ENCODE measurements at places on chromosomes 16 and 17.

- no peak for DNase-seq
Measured at GRCh38 chr16:70526403-70526802, 2.8 kb downstream of the SF3B3 start.

GRCh38 chr16:49811644-49812334 lies 44.1 kb downstream of the ZNF423 start:
- no peak for DNase-seq

DNA sequence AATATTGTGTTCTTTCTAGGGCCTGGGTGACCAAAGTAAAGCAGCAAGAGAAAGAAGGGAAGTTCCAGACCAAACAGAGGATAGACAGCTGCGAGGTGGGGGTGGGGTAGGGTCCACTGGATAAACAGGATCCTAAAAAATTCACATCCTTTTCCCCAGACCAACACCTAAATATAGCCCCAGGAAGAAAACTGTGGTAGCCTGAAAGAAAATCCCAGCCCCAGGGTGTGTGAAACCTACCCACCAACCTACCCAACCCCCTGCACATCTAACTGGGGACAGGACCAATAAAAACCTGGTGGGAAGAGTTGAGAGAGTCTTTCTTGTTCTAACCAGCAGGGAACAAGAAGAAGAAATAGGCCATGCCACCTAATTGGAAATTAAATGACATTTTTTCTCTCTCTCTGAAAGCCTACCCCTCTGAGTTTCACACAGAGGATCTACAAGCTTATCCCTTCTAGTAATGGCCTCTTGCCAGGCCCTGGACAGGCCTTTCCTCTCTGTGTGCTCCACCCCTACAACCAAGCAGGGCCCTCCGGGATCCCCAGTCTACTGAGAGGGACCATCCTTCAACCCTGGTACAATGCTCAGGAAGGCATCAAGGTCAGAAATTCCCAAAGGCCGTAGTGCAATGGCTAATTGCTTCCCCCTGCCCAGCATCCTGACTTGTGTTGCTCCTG lies 12.0 kb downstream of the MYO18A start:
- DNase-seq, result no peak

- peak; percentile 59 for DNase-seq
Measured at GRCh38 chr17:65334406-65334805, 197.2 kb downstream of the RGS9 start.

DNA sequence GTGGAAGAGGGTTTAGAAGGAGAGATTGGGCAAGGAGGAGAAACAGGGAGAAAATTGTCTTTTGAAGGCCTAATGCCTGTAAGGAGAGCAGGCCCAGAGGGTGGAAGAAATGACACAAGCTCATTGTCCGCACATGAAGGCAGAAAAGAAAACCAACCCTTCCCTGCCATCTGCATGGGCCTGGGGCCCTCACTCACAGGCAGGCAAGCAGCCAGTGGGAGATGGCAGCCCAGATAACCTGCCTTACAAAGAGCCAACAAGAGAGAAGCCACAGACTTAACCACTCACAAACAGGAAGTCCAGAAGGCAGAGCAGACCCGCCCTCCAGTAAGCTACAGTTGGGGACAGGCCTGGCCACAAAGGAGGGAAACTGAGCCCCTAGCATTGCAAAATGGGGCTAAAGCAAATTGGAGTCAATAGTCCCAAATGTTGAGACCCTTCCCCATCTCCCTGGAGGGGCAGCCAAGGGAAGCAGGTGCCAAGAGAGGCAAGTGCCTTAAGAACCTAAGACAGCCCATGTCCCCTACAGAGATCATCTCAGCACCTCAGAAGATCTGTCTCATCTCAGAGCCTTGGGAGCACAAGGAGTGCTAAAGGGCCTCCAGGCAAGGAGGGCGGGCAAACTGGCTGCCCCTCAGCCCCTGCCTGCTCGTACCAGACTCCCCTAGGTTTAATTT lies 7.3 kb upstream of the TSPOAP1 start:
- DNase-seq, result no peak

DNA sequence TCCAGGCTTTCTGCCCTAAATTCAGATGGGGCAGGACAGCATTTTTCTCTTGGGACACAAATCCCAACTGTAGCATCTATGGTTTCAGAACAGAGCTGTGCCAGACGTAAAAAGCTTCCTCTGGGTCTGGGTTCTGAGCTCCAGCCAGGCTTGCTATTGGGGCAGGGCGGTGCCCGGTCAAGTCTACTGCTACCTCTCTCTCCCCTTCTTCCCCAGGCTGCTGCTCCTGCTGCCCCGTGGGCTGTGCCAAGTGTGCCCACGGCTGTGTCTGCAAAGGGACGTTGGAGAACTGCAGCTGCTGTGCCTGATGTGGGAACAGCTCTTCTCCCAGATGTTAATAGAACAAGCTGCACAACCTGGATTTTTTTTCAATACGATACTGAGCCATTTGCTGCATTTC lies 1.1 kb downstream of the MT1M start:
- DNase-seq, result no peak

DNA sequence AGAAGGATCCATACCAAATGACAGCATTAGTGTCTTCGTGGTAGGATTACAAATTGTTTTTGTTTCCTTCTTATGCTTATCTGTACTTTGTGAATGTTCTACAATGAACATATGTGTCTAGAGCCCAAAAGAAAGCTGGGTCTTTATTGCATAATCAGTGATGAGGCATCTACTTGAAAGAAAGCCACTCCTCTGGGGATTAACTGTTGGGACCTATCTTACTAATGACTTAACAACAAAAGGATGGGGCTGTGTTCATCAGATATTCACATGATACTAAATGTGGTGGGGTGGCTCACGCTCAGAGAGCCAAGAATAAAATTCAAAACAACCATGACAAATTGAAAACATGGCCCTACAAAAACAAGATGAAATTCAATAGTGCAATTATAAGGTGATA lies 160.2 kb downstream of the RGS9 start:
- DNase-seq, result no peak

DNA sequence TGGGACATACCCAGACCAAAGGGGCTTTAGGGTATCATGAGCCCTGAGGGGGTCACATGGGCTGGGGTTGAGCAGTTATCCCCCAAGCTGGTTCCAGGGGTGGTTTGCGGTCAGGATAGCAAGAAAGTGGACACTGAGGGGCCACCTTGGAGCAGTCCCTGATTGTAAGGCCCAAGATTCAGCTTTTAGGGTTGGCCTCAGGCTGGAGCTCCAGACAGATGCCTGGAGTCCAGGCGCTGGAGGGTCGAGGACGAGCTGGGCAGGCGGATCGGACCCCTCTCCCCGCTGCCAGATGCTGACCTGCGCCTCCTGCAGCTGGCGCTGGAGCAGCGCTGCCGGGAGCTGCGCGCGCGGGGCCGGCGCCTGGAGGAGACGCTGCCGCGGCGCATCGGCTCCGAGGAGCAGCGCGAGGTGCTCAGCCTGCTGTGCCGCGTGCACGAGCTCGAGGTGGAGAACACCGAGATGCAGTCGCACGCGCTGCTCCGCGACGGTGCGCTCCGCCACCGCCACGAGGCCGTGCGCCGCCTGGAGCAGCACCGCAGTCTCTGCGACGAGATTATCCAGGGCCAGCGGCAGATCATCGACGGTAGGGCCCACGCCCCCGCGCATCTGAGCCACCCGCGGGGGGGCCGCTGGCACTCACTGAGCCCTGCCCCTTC lies 10.0 kb downstream of the BTBD17 start:
- no peak for DNase-seq

DNA sequence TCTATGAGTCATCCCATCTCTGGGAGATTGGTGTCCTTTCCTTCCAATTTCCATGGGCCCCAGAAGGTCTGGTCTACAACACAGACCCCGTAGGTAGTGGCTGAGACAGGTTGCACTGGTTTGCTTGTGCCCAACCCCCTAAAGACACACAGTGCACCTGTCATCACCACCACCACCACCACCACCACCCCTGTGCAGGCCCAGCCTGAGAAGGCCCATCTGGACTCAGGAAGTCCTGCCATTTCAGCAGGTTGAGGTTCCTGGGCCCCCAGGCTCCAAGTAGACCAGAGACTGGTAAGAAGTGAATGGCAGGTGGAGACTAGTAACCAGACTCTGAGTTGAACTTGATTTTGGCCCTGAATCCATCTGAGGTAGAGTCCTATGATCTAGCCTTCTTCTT lies 25.9 kb upstream of the PHB1 start:
- DNase-seq, result no peak

DNA sequence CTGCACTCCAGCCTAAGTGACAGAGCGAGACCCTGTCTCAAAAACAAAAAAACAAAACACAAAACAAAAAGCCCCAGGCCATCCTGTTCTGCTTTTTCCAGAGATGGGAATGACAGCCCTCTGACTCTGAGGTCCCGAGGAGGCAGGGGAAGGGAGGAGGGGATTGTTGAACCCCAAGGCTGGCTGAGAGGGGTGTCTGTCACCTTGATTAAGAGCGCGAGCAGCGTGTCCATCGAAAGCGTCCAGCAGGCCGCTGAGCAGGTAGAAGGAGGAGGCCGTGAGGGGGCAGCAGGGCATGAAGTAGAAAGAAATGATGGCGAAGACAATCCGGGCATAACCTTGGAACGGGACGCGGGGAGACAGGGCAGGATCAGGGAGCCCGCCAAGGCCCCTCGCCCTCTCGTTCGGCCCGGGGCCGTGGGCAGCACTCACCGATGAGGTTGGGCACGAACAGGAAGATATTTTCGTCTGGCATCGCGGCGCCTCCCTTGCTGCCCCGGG lies 593 bp downstream of the CDIPT start:
- no peak for DNase-seq

GRCh38 chr17:19651451-19652238 lies 3.1 kb downstream of the ALDH3A2 start:
- DNase-seq, result no peak

DNA sequence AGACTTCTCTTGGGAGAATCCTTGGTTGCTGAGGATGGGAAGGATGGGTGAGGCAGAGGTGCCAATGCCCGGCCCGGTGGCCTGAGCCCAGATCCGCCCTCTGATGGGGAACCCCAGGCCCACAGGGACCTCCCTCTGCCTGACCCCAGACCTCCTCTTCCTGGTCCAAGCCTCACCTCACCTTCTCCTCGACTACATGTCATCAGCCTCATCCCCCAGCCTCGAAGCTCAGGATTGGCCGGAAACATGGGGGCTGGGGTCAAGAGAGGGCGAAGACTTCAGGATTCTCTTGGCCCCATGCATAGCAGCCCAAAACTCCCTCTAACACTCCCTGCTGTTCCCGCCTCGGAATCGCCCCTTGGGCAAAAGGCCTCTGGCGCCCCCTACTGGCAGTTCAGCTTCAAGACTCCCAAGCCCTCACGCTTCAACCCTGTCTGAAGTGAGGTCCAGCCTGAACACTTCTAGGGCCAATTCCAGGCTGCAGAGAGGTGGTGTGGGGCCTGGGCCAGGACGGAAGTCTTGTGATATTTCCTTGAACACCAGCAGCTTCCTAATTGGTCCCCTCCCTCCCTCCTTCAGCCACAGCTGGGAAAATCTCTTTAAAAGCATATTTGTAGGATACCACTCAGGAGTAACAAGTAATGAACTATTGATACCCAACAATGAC lies 47.2 kb downstream of the ARHGAP27 start:
- DNase-seq, result no peak

DNA sequence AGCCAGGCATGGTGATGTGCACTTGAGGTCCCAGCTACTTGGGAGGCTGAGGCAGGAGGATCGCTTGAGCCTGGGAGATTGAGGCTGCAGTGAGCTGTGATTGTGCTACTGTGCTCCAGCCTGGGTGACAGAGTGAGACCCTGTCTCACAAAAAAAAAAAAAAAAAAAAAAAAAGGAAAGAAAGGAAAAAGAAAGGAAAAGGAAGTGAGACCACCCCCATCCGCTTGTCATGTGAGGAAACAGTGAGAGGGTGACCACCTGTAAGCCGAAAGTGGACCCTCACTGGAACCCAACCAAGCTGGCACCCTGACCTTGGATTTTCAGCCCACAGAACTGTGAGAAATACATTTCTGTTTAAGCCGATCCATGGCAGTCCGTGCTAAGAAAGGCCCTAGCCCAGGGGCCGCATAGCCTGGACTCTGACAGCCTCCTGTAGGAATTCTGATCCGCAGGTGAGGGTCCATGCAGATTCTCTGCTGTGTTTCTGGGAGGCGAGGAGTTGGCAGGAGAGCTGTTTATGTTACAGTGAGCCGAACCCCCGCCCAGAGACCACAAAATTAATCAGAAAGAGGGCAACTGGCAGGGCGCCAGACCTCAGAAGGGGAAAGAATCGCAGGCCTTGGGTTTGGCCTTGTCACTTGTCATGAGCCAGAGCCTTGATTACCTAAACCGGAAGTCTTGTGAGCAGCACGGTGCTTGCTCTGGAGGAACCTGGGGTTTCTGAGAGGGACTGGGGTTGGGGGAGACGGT lies 945 bp downstream of the SGSH start:
- DNase-seq, result peak; percentile 33

- no peak for DNase-seq
Measured at GRCh38 chr16:84535851-84536250, 31.4 kb upstream of the MEAK7 start.

DNA sequence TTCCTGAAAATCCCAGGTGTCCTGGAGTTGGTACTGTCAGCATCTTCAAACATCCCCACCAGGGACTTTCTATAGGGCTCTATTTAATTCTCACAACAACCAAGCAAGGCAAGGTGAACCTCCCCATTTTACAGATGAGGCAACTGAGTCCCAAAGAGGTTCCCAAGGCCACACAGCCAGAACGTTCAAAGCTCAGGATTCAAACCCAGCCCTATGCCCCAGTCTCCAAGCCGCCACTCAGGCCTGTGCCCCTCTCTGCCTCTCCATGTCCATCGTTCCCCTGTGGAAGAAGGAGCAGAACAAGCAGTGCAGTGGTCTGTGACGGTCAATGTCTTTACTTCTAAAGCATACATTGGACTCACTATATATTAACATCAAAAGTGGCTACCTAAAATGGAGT lies 6.1 kb downstream of the ZNF319 start:
- DNase-seq, result no peak

- peak; percentile 36 for DNase-seq
Measured at GRCh38 chr16:68490829-68491575, 42.7 kb upstream of the SMPD3 start.

DNA sequence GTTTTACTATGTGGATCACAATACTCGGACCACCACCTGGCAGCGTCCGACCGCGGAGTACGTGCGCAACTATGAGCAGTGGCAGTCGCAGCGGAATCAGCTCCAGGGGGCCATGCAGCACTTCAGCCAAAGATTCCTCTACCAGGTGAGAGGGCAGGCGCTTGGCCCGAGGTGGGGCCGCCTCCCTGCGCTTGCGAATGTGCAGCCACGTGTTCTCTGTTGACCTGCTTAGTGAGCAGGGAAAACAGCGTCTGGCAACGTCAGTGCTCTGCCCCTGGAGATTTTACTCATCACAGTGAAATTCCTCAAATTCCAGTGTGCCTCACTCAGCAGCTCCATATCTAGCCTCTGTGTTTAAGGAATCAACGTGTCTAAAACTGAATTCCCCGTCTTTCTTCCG lies 33.4 kb upstream of the CLEC18A start:
- DNase-seq, result peak; percentile 91

Data from epithelial cell of proximal tubule (primary cell).